T-helper 17 cell (primary cell): ENCODE measurements at places on chromosomes 3 and 15. TPM values are rescaled to one million over a fixed set of nuclear protein-coding genes. Genes with fewer than 3 reads are reported as not detected.

DNA sequence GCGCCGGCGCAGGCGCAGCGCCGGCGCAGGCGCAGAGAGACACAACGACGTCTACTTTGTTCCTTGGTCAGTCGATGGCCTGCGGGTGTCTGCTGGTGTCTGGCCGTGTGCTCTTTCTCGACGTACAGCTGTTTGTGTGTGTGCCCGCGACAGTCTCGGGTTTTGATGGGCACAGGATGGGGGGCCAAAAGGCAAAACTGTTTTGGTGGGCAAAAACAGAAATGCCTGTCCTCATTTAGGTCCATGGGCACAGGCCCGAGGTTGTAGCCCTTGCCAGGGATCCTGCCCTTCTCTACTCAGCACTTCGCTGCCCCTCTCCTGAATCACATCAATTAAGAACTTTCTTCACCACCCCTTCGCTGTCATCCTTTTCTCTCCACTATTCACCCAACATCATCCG lies 184.8 kb upstream of the CHL1 start:
- H3K27ac ChIP-seq = peak overlapping the region; percentile 1
- no peak for DNase-seq
- H3K4me1 ChIP-seq = no peaks in the 10 kb centered on the region
- peaks cover 6% of the 10 kb centered on the region for H3K27me3 ChIP-seq

PAQR5 gene
- not detected for total RNA-seq

HYAL1 gene
- total RNA-seq = not detected

COX5A gene
- total RNA-seq = 72.9 TPM

PLA2G4D gene
- not detected for total RNA-seq

TP63 gene
- total RNA-seq = 1.5 TPM

SLC6A11 gene
- not detected for total RNA-seq

CRABP1 gene
- total RNA-seq = not detected
